ENCODE measurements at places on chromosomes 11 and 22.

DNA sequence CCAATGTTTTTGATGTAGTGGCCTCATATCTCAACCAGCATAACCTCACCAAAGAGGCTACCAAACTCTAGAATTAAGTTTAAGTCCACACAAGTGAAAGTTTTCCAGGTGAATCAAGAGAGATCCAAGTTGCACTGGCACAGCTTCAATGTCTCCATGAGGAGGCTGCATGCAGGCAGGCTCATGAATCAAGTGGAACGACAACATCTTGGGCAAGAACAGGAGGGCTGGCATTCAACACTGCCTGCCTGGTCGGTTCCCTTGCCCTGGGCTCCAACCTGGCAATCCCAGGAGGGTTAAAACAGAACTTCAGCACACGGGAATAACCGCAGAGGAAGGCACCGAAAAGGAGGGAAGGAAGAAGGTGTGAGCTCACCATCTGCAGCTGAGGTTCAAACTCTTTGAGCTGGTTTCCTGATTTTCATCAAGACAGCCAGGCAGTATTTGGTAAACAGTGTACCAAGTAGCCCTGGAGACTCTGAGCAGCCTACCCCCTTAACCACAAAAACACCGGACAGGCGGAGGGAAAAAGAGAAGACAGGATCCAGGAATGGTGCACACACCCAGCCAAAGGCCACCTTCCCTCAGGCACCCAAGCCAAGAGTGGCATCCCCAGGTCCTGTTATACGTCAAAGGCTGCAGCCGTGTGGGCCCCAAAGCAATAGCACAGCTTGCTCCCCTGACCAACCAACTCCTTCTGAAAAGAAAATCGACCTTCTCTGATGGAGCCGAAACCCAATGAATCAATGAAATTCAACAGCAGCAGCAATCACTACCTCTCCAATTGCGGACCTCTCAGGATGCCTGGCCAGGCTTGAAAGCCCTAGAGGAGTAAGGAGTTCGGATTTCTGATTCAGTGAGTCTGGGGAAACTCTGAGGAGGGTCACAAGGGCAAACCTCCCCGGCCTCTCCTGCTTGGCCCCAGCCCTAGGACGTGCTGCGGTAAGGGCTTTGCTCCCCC is 1.3 kb downstream of the PACSIN2 start:
- DNase-seq = peak; percentile 64

DNA sequence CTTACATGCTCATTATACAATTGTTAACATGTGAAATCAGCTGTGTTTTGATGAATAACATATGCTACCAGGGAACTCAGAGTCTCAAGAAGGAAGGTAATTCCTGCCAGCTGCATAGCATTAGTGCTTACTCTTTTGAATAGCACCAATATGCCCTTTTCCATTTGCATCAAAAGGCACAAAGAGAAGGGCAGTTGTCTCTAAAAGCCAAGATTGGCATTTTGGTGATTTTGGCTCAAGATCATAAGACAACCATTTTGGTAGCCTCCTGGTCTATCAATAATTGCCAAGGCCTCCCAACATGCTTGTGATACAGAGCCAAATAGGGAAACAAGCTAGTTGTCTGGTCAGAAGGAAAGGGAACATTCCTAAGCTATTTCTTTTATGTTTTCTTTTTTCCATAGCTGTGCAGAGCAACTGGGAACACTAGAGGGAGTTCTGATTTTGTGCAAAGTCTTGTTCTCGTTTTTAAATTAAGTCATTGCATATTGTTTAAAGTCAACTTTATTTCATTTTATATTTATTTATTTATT is 416.7 kb upstream of the CHORDC1 start:
- no peak for DNase-seq

DNA sequence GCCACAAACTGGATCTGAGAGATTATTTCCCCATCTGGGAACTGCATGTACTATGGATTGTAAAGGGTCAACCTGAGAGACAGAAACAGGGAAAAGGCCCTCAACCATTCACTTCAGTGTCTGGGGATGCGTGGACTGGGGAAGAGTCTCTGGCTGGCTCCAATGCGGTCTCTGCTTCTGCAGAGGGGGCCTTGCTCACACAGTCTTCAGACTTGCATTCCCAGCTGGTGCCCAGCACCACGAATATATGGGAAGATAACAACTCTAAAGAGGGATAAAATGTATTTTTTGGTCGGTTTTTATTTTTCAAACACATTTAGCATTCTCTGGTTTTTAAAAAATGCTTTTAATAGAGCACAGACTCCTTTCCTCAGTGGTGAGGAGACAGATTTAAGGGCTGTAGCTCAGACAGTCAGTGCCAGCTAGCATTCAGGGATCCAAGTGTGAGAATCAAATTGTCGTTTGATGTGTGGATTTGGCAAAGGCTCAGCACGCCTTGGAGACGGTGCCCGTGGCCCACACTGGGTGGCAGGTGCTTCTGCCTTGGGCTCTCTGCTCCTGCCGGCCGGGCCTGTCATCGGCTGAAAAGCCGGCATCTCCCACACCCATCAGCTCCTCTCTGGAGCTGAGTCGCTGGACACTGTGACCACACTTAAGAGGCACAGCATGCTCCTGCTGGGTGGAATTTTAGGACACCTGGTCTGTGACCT is 8.0 kb upstream of the EFCAB6 start:
- no peak for DNase-seq

DNA sequence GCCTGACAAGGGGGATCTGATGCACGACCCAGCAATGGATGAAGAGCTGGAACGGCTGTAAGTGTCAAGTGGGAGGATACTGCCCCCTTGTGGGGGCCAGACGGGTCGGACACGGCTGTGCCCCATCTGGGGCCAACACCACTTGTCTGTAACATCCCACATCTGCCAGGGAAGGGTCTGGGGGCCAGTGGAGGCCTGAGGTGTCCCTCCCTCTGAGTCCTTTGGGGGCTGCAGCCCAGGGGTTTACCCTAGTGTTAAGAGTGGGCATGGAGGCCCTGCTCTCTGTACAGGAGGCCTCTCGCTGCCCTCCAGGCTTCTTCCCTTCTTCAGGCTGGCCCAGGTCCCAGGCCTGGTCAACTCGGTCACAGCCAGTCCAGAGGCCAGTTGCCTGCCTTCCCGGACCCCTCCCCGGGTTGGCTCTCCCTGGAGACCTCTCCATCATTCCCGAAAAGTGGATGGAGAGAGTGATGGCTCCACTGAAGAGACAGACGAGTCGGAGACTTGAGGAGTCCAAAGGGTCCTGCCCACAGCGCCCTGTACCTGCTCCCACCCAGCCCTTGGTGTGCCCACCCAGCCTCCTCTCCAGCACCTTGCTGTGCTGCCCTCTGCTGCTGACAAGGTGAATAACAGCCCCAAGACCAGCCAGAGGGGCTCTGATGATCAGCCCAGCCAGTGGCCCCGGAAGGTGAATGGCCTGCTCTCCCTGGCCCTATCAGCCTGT is 15.4 kb downstream of the ARFGAP2 start:
- DNase-seq = peak; percentile 82

- no peak for DNase-seq
Observed at GRCh38 chr11:1768141-1768469, 4.4 kb upstream of the CTSD start.

GRCh38 chr11:62881579-62882430 is 1.1 kb downstream of the SLC3A2 start:
- peak; percentile 99 for DNase-seq

GRCh38 chr11:76666408-76666807 is 4.1 kb downstream of the LRRC32 start:
- no peak for DNase-seq

DNA sequence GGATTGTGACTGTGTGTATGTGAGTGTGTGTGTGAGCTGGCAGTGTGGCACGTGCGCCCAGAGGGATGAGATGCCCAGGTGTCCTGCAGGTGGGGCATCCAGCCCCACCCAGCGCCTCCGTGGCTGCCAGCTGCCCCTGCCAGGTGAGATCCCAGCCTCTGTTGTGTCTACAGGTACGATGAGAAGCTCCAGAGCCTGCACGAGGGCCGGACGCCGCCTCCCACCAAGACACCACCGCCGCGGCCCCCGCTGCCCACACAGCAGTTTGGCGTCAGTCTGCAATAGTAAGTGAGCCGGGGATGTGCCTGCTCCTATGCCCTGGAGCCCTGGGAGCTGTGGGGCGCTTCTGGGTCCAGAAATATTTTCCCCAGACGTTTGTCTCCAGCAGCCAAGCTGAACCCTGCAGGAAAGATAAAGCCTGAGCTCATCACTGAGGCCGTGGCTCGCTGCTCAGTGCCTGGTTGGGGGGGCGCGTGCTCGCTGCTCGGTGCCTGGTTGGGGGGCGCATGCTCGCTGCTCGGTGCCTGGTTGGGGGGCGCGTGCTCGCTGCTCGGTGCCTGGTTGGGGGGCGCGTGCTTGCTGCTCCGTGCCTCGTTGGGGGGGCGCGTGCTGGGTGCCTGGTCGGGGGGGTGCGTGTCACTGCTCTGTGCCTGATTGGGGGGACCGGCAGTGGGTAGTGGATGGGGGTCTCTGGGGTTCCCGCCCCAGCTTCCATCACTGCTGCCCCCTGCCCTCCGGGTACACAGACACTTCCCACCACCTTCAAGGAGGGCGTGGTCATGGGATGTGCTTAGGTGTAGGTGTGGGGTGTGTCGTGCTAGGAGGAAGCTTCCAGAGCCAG is 73.2 kb downstream of the ARHGAP8 start:
- no peak for DNase-seq

DNA sequence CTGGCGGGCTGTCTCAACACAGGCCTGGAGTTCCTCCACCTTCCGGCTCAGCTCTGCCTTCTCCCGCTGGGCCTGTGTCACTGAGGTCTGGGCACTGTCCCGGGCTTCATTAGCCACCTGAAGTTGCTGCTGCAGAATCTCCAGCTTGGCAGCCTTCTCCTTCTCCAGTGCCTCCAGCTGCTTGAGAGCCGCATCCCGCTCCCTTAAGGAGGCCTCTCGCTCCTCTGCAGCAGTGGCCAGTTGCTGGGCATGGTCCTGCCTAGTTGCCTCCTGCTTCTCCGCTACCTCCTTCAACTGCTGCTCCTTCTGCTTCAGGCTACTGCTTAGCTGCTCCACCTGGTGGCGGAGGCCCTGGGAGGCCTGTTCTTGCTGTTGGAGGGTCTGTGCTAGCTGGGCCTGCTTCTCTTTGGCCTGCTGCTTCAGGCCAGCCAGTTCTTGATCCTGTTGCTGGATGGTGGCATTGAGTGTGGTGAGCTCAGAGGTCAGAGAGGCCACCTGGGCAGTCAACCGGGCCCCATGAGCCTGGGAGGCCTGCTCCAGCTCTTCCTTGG is 16.9 kb downstream of the IL18BP start:
- peak; percentile 40 for DNase-seq

DNA sequence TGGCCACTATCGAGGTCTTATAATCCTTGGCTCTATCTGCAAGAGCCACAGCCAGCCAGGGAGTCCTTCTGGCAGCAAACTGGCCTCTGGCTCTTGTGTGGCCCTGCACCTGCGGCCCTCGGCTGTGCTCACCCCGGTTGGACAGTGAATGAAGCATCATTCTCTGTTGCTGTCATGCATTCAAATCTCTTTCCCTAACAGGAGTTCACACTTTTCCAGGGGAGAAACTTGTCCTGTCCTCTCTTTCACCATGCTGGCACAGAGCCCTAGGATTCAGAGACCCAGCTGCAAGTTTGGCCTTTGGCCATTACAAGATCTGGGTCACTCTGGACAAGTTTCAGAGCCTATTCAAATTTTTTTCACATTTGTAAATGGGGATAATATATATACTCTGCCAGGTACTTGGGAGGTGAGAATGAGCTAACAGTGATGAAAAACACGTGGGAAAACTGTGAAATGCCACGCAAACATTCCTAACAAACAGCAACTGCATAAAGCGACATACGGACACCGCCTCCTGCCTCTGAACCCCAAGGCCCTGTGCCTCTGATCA is 34.2 kb downstream of the TMEM184B start:
- DNase-seq = peak; percentile 91

GRCh38 chr22:24049211-24049610 is 38.1 kb downstream of the CABIN1 start:
- no peak for DNase-seq
